ENCODE measurements at places on chromosomes 1 and 21. TPM values are rescaled to one million over a fixed set of nuclear protein-coding genes. Genes with fewer than 3 reads are reported as not detected.

DNA sequence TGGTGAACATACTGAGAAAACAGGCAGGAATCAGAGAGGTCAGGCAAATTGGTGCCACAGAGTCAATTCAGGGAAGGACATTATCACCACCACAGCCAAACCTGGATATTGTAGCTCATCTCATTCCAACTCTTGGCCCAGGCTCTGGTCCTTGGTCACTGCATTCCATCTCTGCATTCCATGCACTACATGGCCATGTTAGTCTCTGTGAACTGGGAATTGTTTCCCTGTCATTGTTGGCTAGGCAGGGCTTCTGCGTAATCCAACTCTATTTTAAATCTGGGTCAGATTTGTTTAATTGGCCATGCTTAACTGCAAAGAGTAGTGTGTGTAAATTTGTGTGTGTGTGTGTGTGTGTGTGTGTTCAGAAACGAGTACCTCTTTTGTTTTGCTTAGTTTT, 837.6 kb upstream of the ADAMTS5 start:
- DNase-seq = no peak
- H3K4me1 ChIP-seq = no peaks in the 10 kb centered on the region
- no peaks in the 10 kb centered on the region for H3K36me3 ChIP-seq
- no peak overlapping the region for H3K27ac ChIP-seq
- H3K4me3 ChIP-seq = no peak overlapping the region

DNA sequence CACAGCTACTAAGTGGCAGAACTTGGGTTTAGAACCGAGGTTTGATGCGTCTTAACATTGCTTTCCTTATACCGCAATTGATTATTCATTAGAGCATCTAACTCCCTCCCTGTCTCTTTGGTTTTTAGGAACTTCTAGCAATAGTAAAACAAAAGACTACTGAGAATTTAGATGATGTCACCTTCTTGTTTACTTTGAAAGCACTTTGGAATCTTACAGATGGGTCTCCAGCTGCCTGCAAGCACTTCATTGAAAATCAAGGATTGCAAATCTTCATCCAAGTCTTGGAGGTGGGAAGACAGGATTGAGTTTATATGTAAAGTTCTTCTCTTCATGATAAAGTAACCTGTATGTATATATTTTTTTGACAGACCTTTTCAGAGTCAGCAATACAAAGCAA, 35.0 kb downstream of the ZYG11A start:
- no peaks in the 10 kb centered on the region for H3K27me3 ChIP-seq
- DNase-seq = no peak
- H3K4me3 ChIP-seq = no peak overlapping the region
- no peaks in the 10 kb centered on the region for H3K4me1 ChIP-seq
- H3K27ac ChIP-seq = no peak overlapping the region

DNA sequence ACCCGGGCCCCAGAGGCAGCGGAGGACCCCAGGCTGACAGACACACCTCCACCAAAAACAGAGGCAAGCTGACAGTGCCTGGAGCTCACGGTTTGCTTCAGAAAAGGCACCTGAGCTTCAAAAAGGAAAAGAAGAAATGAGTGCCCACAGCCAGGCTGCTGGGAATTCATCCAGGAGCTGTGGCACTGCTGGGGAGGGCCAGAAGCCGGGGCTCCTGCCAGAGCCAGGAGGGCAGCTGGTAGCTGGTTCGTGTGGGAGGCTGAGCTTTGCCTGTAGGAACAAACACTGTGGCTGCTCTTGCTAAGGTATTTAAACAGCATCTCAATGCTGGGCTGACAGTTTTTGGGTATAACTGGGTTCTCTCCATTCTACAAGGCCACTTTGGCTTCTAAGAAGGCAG, 19.5 kb downstream of the KCNJ6 start:
- H3K27me3 ChIP-seq = peaks cover 46% of the 10 kb centered on the region
- H3K36me3 ChIP-seq = no peaks in the 10 kb centered on the region
- no peaks in the 10 kb centered on the region for H3K4me1 ChIP-seq
- no peak overlapping the region for H3K27ac ChIP-seq

DNA sequence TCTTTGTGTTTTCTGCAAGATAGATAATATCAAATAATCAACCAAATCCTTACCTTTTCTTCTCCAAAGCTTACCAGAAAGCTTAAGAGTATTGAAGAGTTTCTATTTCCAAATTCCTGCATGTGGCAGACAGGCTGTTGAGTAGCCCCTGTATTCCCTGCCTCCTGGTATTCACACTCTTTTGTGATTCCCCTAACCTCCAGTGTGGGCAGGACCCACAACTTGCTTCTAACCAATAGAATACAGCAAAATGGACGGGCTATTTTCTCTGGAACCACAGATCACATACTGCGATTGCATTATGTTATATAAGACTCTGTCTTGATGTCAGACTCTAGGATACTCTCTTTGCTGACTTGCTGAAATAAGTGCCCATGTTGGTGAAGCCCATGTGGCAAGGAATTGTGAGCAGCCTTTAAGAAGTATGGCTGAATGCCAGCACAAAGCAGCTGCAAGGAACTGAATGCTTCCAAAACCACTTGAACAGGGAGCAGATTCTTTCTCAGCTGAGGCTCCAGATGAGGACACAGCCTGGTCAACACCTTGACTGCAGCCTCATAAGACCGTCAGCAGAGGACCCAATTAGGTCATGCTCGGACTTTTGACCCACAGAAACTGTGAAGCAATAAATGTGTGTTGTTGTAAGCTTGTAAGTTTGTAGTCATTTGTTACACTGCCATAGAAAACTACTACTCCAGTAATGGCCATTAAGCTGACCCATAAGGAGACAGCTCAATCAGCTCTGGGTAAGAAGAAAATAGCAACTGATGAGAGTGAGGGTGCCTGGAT, 47.9 kb upstream of the PLXNA2 start:
- H3K4me1 ChIP-seq = no peaks in the 10 kb centered on the region
- H3K27ac ChIP-seq = no peak overlapping the region
- DNase-seq = no peak
- peaks cover 27% of the 10 kb centered on the region for H3K27me3 ChIP-seq

GRCh38 chr1:24195136-24195535, 8.0 kb upstream of the IFNLR1 start:
- no peak for DNase-seq
- H3K27ac ChIP-seq = no peak overlapping the region
- H3K36me3 ChIP-seq = no peaks in the 10 kb centered on the region
- H3K4me1 ChIP-seq = peaks cover 9% of the 10 kb centered on the region

DNA sequence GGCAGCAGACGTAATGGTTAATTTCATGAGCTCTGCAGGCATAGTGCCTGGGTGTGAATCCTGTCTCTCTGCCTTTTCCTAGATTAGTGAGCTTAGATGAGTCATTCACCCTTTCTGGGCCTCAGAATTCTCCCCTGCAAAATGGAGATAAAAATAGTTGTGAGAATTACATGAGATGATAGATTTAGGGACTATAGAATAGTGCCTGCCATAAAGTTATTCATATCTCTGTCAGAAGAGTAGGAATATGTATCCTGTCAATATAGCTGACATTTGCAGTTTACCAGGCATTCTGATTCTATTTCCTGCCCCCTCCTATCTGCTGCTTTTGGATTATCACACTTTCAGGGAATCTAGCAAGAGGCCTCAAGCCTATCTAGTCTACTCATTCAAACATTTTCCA, 112.0 kb downstream of the PDE4B start:
- H3K36me3 ChIP-seq = no peaks in the 10 kb centered on the region
- no peaks in the 10 kb centered on the region for H3K27me3 ChIP-seq
- H3K4me1 ChIP-seq = peaks cover 10% of the 10 kb centered on the region
- peak; percentile 19 for DNase-seq
- H3K27ac ChIP-seq = no peak overlapping the region

- H3K36me3 ChIP-seq = no peaks in the 10 kb centered on the region
- no peaks in the 10 kb centered on the region for H3K27me3 ChIP-seq
- H3K27ac ChIP-seq = no peak overlapping the region
- H3K4me3 ChIP-seq = no peak overlapping the region
- no peak for DNase-seq
- H3K4me1 ChIP-seq = no peaks in the 10 kb centered on the region
These were observed 81.1 kb downstream of the LHX4 start for GRCh38 chr1:180311011-180311730.

DNA sequence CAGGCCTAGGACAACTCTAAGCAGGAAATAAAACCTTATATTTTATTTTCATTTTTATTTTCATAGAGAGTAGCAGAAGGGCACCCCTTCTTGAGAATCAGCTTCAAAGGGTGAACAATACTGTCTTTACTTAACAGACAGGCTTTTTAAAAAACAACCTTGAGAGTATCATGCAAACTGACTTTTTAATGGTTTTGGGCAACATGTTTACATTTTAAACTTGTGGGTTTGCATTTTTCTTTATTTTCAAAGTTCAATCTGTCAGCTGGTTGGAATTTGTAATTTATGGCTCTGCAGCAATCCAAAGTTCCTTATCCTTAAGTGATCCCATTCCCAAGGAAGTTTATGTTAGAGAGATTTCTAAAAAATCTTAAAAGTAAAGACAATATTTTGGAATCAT, 392.3 kb upstream of the ADAMTS5 start:
- no peaks in the 10 kb centered on the region for H3K27me3 ChIP-seq
- H3K36me3 ChIP-seq = no peaks in the 10 kb centered on the region
- DNase-seq = no peak
- H3K4me3 ChIP-seq = no peak overlapping the region

DNA sequence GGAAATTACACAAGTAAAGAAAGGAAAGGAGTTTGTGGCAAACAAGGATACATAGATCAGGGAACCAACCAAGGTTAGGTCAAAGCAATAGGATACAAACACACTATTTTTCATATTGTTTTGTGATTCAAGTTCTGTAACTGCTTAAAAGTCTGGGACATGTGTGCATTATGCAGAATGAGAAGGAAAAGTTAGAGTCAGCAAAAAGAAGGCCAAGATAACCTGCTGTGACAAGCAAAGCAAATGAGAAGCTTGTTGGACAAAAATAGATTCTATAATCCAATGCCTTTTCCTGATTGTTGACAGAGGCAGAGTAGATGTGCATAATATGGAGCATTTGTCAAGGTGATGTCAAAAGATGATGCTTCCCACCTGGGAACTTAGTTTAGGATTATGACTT, 556.0 kb upstream of the CXADR start:
- H3K27ac ChIP-seq = no peak overlapping the region
- H3K4me3 ChIP-seq = no peak overlapping the region
- no peak for DNase-seq
- no peaks in the 10 kb centered on the region for H3K4me1 ChIP-seq

DNA sequence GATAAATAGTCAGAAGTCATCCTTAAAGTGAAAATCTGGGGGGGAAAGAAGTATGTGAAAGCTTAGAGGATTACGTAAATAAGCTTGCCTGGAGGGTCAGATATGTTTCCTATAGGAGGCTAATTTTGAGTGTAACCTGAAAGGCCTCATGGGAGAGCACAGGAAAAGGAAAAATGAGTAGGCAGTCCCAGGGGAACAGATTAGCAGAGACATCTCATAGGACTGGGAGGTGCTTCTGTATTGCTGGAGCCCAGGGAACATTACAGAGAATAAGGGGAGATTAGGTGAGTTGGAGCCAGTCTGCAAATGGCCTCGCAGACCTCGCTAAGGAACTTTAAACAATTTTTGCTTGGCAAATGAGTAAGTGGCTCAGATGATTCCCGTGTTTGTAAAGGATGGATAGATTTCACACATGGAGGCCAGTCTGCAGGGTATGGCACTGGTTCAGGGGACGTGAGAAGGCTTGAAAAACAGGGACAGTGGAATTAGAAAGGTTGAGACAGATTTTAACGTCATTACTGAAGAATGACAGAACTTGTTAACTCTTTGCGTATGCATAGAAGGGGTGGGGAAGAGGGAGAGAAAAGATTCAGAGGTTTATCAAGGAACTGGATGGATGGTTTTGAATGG, 149.1 kb downstream of the GREM2 start:
- H3K27ac ChIP-seq = no peak overlapping the region
- H3K36me3 ChIP-seq = no peaks in the 10 kb centered on the region
- H3K4me1 ChIP-seq = peaks cover 6% of the 10 kb centered on the region
- no peaks in the 10 kb centered on the region for H3K27me3 ChIP-seq

DNA sequence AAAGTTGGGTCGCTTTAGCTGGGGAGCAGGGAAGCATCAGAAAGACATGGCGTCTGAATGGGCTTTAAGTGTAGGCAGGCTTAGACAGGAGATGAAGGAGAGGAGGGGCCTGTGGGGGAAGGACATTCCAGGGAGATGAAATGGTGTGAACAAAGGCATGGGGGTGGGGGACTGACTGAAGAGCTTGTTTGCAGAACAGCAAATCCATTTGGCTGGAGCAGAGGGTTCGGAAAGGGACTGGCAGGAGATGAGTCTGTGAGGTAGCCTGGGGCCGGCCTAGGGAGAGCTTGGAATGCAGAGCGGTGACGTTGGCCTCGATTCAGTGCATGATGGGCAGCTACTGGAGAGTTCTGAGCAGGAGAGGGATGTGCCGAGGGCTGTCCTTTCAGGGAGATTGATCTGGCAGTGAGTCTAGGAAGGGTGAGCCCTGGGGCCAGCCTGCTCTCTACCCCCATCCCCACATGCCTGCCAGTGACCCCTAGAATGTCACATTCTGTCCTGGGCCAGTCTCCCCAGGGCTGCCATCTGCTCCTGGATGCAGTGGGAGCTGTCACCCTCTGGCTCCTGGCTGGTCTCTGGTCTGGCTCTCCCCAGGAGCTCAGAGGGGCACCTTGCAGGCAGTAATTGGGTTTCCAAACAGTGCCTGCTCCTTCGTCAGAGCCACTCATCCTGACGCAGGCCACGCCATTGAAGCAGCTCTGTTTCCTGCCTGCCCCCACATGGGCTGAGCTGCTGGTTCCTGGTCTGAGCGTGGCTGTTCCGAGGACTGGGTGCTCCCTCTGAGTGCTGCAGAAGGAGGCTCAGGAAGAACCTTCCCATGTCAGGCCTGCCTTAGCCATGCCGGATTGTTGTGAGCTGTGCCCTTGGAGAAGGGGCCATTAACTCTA, 22.3 kb upstream of the TMEM222 start:
- peak overlapping the region; percentile 16 for H3K27ac ChIP-seq
- H3K36me3 ChIP-seq = peaks cover 10% of the 10 kb centered on the region
- no peak overlapping the region for H3K4me3 ChIP-seq
- no peak for DNase-seq
- peaks cover 4% of the 10 kb centered on the region for H3K4me1 ChIP-seq

CASQ2 gene
- total RNA-seq = 0.15 TPM

RGSL1 gene
- total RNA-seq = not detected

Measured in A673 (cell line).